ENCODE measurements at places on chromosomes 4 and X.

DNA sequence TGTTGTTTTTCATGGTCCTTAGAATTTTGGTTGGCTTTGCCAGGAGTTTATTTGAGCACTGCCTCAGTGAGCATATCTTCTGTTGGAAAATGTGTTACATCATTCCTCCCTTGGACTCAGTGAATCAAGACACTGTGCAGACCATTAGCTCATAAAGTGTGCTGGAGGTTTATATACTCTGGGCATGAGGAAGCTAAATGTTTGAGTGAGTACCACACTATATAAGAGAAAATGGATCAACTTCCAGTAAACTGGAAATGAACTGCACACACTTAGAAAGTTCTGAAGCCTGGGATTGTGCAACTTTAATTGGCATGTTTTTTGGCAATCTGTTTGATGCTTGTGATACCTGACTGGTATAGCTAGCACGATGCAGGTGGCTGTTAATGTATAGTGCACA is 75.9 kb downstream of the LIMCH1 start:
- H3K27me3 ChIP-seq = no peaks in the 10 kb centered on the region
- no peak overlapping the region for H3K27ac ChIP-seq
- DNase-seq = no peak
- H3K4me3 ChIP-seq = no peak overlapping the region

DNA sequence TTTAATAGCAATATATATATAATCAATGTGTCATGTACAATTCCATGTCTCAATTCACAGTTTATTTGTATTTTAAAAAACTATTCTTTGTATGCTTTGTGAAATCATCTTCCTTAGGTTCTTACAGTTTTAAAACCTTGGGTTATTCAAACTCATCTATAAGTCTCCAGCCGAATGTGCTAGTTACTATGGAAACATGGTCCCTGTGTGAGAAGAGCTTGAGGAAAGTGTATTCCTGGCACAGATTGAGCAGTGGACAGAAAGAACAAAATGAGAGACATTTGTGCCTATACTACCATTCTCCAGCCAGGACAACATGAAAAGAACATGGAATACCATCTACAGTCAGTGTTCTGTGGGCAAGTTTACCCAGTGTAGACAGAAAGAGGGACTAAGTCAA is 103.4 kb downstream of the EFHC2 start:
- H3K36me3 ChIP-seq = no peaks in the 10 kb centered on the region
- DNase-seq = no peak
- no peaks in the 10 kb centered on the region for H3K4me1 ChIP-seq

DNA sequence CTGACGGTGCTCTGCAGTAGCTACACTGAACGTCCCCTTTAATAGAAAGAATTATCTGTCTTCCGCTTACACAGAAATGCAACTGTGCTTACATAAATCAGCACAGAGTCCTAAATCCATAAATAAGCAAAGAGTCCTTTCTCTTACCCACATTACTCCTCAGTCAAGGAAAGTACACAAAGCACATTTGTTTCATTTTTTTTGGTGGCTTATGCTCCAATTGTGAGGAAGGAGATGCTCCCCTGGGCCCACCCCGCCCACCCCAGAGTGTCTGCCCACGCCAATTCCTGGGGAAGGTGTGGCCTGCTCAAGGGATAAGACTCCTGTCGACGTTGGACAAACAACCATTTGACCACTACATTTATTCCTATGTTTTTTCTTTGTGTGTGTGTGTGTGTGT is 53.8 kb downstream of the CPLX1 start:
- H3K27ac ChIP-seq = no peak overlapping the region
- peaks cover 9% of the 10 kb centered on the region for H3K4me1 ChIP-seq
- H3K36me3 ChIP-seq = peaks cover 31% of the 10 kb centered on the region
- H3K4me3 ChIP-seq = no peak overlapping the region
- H3K27me3 ChIP-seq = no peaks in the 10 kb centered on the region

GRCh38 chr4:87679449-87680169 is 29.5 kb downstream of the DMP1 start:
- no peaks in the 10 kb centered on the region for H3K4me1 ChIP-seq
- H3K36me3 ChIP-seq = no peaks in the 10 kb centered on the region
- H3K4me3 ChIP-seq = no peak overlapping the region
- H3K27ac ChIP-seq = no peak overlapping the region

DNA sequence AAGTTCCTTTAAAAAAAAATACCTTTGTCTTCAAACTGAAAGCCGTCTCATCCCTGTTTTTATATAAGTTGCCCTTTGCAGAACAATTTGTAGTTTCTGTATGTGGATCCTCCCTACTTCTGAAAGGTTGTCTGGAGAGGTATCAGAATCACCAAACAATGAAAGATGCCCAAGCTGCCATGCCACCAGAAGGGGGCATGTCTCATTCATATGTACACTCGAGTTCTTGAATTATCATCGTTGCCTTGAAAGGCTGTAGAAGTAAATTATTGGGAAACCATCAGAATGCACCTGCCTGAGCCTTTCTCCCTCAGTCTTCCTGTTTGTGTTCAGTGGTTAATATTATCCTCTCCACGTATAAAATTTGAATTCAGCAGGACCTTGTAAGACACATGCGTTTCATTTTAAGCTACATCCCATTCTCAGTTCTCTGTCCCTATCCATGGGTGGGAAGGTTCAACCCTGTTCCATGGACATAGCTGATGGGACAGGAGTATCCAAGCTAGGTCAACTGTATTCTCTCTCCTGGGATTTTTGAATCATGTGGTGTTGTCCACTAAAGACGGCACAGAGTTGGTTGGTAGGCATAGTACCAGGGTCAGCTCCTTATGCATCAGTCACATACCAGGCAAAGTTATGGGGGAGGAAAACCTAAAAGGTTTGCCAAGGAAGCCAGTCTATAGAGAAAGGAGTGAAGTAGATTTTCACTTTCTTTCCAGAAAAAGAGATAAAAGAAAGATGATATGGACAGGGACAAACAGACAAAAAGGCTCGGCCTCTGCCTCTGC is 24.0 kb downstream of the GALNT7 start:
- DNase-seq = no peak
- peaks cover 6% of the 10 kb centered on the region for H3K4me1 ChIP-seq
- H3K4me3 ChIP-seq = no peak overlapping the region
- H3K27me3 ChIP-seq = no peaks in the 10 kb centered on the region
- H3K27ac ChIP-seq = no peak overlapping the region

GRCh38 chr4:124183231-124183630 is 529.3 kb downstream of the ANKRD50 start:
- no peaks in the 10 kb centered on the region for H3K4me1 ChIP-seq
- H3K36me3 ChIP-seq = no peaks in the 10 kb centered on the region
- no peak overlapping the region for H3K27ac ChIP-seq
- no peaks in the 10 kb centered on the region for H3K27me3 ChIP-seq

GRCh38 chr4:42306221-42307109 is 90.8 kb upstream of the SHISA3 start:
- no peaks in the 10 kb centered on the region for H3K4me1 ChIP-seq
- no peak overlapping the region for H3K4me3 ChIP-seq
- no peak overlapping the region for H3K27ac ChIP-seq
- peaks cover 3% of the 10 kb centered on the region for H3K27me3 ChIP-seq

- H3K36me3 ChIP-seq = no peaks in the 10 kb centered on the region
- no peak overlapping the region for H3K27ac ChIP-seq
- H3K4me3 ChIP-seq = no peak overlapping the region
Measured at GRCh38 chr4:184899261-184900134, 73.7 kb upstream of the ACSL1 start.

DNA sequence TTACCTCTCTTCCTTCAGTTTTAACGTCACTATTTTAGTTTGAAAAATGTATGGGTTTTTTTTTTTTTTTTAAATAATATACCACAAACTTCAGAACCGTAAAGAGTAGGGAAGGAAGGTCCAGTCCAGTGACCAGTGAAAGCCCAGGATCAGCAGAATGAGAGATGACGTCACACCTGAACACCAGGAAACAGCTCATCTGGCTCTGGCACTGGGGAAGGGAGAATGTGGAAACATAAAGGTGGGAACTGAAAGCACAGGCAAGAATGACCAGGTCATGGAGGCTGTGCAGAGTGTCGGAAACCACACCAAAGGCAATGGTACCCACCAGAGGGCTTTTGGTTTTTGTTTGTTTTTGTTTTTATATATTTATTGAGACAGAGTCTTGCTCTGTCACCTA is 141.2 kb downstream of the DHX15 start:
- no peaks in the 10 kb centered on the region for H3K36me3 ChIP-seq
- DNase-seq = no peak
- no peak overlapping the region for H3K27ac ChIP-seq
- H3K27me3 ChIP-seq = no peaks in the 10 kb centered on the region
- H3K4me3 ChIP-seq = no peak overlapping the region

GRCh38 chr4:8917868-8918783 is 46.5 kb upstream of the HMX1 start:
- peak; percentile 12 for DNase-seq
- no peaks in the 10 kb centered on the region for H3K4me1 ChIP-seq
- no peaks in the 10 kb centered on the region for H3K36me3 ChIP-seq
- no peak overlapping the region for H3K4me3 ChIP-seq
- no peaks in the 10 kb centered on the region for H3K27me3 ChIP-seq
- H3K27ac ChIP-seq = no peak overlapping the region

DNA sequence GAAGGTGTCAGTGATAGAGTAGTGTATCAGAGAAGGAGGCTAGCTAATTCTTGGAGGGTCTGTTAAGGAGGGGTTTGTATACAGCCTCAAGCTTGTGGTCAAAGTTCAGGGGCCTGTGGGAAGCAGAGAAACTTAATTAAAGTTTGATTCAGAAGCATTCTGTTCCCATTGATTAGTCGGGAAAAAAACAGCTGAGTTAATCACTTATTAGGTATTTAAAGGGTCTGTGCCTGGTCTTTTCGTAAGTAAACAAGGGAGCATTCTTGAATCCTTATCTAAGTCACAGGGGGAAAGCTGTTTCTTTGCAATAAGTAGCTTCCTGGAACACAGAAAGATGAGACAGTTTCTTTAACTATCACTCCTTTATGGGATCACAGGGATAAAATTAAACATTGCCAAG is 492.1 kb downstream of the PCDH10 start:
- H3K4me1 ChIP-seq = no peaks in the 10 kb centered on the region
- H3K36me3 ChIP-seq = no peaks in the 10 kb centered on the region
- no peak overlapping the region for H3K27ac ChIP-seq
- DNase-seq = no peak
- no peaks in the 10 kb centered on the region for H3K27me3 ChIP-seq

DNA sequence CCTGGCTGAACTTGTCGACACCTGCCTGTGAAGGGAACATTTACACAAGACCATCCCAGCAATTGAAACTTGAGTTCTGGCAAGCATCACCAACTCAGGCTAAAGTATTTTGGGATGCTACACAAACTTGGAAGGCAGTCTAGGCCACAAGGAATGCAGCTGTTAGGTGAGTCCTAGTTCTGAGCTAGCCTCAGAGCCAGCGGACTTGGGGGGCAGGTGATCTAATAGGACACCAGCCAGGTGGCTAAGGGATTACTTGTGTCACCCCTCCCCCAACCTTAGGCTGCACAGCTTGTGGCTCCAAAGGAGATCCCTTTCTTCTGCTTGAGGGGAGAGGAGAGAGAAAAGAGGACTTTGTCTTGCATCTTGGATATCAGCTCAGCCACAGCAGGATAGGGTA is 62.3 kb upstream of the DKK2 start:
- no peaks in the 10 kb centered on the region for H3K4me1 ChIP-seq
- no peak overlapping the region for H3K27ac ChIP-seq
- no peaks in the 10 kb centered on the region for H3K27me3 ChIP-seq
- no peaks in the 10 kb centered on the region for H3K36me3 ChIP-seq
- no peak overlapping the region for H3K4me3 ChIP-seq
- no peak for DNase-seq

GRCh38 chr4:138761638-138762220 is 253.9 kb upstream of the NOCT start:
- no peak overlapping the region for H3K27ac ChIP-seq
- H3K36me3 ChIP-seq = no peaks in the 10 kb centered on the region
- no peaks in the 10 kb centered on the region for H3K27me3 ChIP-seq
- no peak for DNase-seq
- H3K4me3 ChIP-seq = no peak overlapping the region
- H3K4me1 ChIP-seq = no peaks in the 10 kb centered on the region

DNA sequence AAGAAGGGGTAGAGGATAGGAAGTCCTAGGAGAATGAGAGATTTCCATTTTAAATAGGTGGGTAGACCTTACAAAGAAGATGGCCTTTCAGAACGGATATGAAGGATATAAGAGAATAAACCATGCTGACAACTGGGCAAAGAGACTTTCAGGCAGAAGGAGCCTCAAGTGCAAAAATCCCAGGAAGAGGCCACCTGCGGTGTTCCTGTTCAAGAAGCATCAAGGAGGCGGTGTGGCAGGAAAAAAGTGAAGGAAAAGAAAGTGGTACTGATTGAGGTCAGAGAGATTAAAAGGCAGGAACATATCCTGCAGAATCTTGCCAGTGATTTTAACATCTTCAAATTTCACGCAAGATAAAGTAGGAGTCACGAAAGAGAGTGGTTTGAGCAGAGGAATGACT is 172.0 kb downstream of the FSTL5 start:
- no peak for DNase-seq
- no peaks in the 10 kb centered on the region for H3K36me3 ChIP-seq
- H3K4me1 ChIP-seq = no peaks in the 10 kb centered on the region
- no peak overlapping the region for H3K4me3 ChIP-seq
- H3K27me3 ChIP-seq = no peaks in the 10 kb centered on the region

DNA sequence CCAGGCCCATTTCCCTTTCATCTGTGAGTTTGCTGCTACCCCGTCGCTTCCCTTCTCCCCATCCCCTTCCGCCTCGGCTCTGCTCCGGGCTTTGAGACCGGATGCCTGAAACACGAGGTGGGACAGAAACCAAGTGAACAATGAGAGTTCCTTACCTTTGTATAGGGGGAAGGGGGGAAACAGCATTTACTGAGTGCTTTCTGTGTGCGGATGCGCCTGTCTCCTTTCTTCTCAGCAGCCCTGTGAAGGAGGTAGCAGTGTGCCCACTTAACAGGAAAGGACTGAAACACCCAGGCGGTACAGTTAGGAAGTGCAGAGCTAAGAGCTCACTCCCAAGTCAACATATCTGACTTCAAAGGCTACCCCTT is 43.2 kb upstream of the TMSB15B start:
- H3K27me3 ChIP-seq = no peaks in the 10 kb centered on the region
- peak overlapping the region; percentile 58 for H3K4me3 ChIP-seq

DNA sequence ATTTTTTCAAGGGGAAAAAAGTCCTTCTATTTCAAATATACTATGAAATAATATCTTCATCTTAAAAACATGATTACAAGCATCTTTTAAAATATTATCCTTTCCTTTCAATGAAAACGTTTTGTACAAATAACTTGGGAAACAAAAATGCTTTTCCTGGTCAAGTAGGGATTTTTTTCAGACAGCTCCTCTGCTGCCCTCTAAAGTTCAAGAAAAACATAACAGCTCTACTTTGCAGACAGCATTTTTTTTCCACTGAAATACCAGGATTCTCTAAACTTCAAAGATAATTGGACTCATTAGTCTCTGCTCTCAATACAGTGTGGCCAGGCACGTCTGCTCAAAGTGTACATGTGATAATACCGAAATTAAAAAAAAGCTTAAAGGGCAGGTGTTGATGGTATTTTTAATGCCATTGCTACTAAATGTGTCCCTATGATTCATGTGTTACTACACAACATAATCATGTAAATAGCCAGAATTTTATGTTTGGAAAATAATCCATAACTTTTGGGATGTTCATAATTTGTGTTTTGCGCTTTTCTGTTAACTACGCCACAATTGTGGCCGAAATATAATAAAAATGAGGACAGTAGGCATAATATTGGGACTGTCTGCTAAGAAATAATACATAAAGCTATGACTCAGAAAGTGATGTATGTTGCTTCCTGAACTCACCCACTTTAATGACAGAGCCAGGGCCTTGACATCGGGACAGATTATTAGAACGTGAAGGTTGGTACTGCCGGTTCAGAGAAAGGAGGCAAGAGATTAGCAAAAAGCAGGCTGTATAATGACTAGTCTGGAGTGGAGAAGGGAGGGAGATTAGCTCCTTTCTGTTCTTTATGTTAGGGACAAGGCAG is 478.9 kb downstream of the KCNIP4 start:
- H3K36me3 ChIP-seq = no peaks in the 10 kb centered on the region
- no peaks in the 10 kb centered on the region for H3K27me3 ChIP-seq
- no peaks in the 10 kb centered on the region for H3K4me1 ChIP-seq
- H3K4me3 ChIP-seq = no peak overlapping the region
- DNase-seq = no peak
